ENCODE measurements at places on chromosomes 2 and 18. TPM values are rescaled to one million over a fixed set of nuclear protein-coding genes. Genes with fewer than 3 reads are reported as not detected.

The CFC1 gene
- total RNA-seq: not detected

The MOGAT1 gene
- not detected for total RNA-seq

The DPYSL5 gene
- not detected for total RNA-seq

The TXNDC9 gene
- total RNA-seq: 51.5 TPM

The NEB gene
- total RNA-seq: under 0.01 TPM

The CELF4 gene
- not detected for total RNA-seq

The CRYGD gene
- not detected for total RNA-seq

The UPP2 gene
- total RNA-seq: not detected

Measured in PC-3 (cell line).